Lower leg skin (tissue), 4 donors: ENCODE measurements at places on chromosomes 2 and 18. TPM values are rescaled to one million over a fixed set of nuclear protein-coding genes. Genes with fewer than 3 reads are reported as not detected.

Gene KCNK3
- total RNA-seq = 3.1 TPM

Gene ONECUT2
- total RNA-seq = not detected

DNA sequence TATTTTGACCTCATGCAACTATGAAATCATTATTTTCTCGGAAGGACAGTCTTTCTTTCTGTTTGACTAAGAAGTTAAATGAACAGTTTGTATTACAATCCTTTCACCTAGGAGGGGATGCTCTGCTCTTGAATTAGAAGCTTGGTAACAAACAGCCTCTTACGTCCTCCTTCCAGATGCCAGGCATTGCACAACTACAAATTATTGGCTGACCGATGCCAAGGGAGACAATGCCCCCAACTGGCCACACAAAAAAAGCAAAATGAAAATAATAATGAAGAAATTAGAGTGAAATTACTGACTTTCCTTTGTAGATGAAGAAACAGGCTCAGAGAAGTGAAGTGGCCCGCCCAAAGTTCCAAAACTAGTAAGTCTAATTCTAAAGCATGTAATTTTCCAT is 177.9 kb downstream of the CYRIA start:
- DNase-seq = no peak

Gene PAX3
- 5.9 TPM for total RNA-seq

Gene ALLC
- not detected for total RNA-seq
